ENCODE measurements at places on chromosomes 7 and 10.

DNA sequence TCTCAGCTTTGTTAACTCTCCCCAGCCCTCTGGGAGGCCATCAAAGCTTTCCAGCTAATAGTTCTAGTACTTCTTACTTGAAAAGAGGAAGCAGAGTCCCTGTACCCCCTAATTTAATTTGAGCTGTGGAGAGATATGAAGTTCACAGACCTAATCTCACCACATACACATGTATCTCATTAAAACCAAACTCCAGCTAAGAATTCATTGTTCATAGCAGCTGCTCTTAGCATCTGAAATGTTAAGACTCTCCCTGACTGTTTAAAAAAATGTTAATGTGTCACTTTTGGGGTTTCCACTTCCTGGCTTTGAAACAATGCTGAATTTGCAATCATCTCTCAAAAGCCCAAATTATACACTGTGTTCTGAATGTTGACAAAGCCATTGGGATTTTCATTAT is 16.2 kb upstream of the MRC1 start:
- no peak for DNase-seq

DNA sequence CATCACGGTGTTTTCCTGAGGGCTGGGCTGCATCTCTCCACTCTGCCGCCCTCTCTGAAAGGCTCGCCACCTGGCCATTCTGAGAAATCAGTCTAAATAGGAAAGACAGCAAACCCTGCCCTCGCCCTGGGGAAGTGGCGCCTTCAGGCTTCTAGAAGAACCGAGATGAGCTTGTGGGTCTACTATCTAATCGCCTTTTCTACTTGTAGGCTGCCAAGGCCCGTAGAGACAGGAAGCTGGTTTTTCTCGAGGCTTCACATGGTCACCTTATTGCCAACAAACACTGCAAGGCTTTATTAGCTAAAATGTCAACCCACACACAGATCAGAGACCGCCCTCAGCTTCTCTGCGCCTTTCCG is 21.4 kb downstream of the LAT2 start:
- no peak for DNase-seq

DNA sequence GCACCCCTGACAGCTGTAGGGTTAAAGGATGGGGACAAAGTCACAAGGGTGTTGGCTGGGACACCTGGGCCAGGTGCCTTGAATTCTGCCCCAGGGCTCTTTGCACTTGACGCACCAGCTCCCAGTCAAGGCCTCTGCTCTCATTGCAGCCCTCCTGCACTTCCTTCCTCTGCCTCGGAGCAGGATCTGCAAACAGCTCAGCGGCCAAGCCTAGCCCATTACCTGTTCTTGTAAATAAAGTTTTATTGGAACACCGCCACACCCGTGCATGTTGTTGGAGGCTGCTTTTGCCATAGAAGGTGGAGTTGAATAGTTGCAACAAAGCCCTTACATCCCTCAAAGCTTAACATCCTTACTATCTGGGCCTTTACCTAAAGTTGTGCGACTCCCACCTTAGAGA is 483.8 kb upstream of the FOXK1 start:
- no peak for DNase-seq

GRCh38 chr10:129743738-129744133 is 220.3 kb downstream of the EBF3 start:
- no peak for DNase-seq

GRCh38 chr10:122060250-122060649 is 71.3 kb downstream of the TACC2 start:
- DNase-seq, result peak; percentile 46

- peak; percentile 79 for DNase-seq
Measured at GRCh38 chr7:97179454-97180104, 62.1 kb downstream of the SDHAF3 start.

- DNase-seq, result no peak
Measured at GRCh38 chr7:81165070-81165469, 246.2 kb upstream of the SEMA3C start.

- no peak for DNase-seq
Measured at GRCh38 chr10:107059068-107059804, 105.3 kb downstream of the SORCS1 start.

- DNase-seq, result no peak
Measured at GRCh38 chr10:31646519-31646918, 282.1 kb downstream of the ARHGAP12 start.

- DNase-seq, result no peak
Measured at GRCh38 chr10:11756766-11757315, 14.7 kb downstream of the ECHDC3 start.

DNA sequence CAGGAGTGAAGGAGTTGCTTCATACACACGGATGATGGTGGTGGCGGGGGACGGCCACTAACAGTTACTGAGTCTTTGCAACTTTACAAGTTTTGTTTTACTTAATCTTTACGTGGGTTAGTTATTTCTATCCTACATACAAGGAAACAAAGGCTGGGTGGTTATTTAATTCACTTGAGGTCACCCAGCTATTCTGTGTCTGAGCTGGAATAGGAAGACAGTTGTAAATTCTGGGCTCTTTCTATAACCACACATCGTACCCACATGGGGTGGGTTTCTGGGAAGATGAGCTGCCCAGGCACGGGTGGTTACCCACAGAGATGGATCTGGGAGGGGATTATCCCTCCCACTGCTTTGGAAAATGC is 137.9 kb downstream of the ANLN start:
- DNase-seq, result no peak

DNA sequence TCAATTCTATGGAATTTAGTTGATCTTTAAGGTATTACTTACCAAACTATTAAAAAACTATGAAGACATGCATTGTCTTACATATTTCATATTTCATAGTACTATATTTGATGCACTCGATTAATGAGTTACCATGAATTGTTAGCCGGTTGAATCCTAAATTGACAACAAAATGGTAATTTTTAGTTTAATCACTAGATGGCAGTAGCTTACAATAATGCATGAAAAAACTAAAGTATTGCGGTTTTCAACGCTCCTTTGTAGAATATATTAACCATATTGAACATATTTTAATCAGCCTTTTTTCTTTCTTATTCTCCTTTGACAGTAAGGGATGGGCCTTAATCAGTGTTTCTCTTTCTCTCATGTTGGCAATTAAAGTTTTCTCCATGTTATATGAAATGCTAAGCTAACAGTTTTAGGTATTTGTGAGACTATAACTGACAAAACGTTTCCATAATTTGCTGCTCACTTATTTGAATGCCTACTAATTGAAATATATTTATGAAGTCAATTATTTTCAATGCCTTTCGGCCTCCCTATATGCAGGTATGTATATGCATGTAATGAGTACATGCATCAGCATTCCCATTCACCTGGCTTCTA is 48.5 kb upstream of the ARL4A start:
- DNase-seq, result peak; percentile 64

DNA sequence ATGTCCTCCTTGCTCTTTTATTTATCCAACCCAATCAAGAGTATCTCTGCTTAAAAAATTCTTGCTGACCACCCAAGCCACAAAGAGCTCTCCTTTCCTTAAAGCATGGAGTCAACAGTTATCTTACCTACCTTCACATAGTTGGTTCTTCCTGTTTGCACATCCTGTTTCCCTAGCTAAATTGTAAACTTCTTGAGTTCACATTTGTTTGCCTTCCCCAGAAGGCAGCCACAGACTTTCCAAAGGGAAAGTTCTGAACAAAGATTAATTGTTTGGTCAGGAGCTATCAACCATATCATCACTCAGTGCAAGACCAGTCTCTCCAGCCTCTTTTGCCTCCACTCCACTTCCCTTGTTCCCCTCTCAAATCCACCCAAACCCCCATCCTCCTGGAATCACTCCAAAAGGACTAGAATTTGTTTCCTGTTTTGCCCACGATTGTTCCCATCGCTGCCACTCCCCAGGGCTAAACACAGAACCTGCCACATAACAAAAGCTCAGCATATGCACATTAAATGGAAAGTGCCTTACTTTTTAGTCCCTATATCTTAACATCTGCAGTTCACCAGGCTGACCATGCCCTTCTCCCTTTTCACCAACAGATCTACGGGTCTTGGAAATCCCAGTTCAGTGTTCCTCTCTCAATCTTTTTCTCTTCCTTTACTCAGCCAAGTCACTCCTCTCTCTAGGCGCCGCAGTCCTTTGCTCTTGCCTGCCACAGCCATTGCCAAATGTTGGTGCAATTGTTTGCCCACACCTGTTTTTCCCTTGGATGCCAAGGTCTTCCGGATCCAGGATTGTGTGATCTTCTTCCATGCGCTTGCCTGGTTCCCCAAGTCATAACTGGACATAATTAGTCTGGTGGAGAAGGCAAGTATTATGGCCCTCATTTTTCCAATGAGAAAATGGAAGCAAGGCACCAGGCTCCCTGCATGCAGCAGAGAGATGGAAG is 265.5 kb downstream of the KCNMA1 start:
- no peak for DNase-seq

- peak; percentile 37 for DNase-seq
Measured at GRCh38 chr7:129951226-129952085, 1.3 kb downstream of the UBE2H start.

- DNase-seq, result peak; percentile 35
Measured at GRCh38 chr7:17939211-17939605, 1.1 kb downstream of the SNX13 start.

- DNase-seq, result peak; percentile 46
Measured at GRCh38 chr10:100008142-100008522, 1.6 kb downstream of the DNMBP start.

DNA sequence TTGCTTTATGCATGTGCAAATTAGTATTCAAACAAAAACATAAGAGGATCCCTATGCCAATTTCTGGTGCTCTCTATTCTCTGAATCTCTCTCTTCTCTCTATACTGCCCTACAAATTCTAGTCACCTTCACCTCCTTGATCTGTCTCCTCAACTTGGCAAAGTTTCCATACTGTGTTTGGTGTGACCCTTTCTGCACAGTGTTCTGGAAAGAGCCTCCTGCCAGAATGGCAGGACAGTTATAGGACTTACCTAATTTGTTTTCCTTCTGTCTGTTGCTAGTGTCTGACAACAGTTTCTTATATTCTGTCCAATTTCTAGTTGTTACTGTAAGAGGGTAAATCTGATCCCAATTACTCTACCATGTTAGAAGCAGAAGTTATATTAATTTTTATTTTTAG is 34.3 kb downstream of the MAPK8 start:
- DNase-seq, result no peak

- no peak for DNase-seq
Measured at GRCh38 chr7:80047032-80047431, 87.6 kb upstream of the GNAI1 start.

DNA sequence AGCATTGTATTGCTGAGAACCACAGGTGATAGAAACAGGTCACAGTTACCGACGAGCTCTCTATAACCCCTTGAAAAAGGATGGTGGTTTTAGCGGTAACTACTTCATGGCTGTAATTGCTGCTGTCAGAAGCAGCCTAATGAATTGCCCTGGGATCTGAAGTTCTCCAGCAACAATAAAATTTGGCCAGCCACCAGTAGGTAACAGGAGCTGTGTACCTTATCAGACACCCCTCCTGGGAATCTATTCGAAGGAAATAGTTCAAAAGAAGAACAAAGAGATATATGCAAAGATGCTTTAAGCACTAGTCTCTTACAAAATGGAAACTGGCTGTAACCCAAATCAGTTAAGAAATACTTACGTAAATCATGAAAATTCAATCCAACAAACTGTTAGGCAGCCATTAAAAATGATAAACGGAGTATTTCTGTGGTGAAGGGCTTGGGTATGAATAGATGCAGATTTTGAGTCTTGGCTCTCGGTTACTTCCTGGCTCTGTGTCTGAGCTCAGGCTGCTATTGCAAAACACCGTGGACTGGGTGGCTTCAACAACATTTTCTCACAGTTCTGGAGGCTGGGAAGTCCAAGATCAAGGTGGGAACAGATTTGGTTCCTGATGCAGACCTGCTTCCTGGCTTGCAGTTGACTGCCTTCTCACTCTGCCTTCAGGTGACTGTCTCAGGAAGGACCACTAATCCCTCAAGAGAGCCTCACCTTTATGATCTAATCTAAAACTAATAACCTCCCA is 1.6 kb downstream of the MSRB2 start:
- peak; percentile 64 for DNase-seq

GRCh38 chr10:124052561-124052960 is 40.8 kb downstream of the CHST15 start:
- DNase-seq, result no peak

- DNase-seq, result peak; percentile 74
Measured at GRCh38 chr10:102310361-102311024, 65.2 kb downstream of the GBF1 start.

GRCh38 chr7:1757601-1758000 is 87.5 kb downstream of the ELFN1 start:
- no peak for DNase-seq

DNA sequence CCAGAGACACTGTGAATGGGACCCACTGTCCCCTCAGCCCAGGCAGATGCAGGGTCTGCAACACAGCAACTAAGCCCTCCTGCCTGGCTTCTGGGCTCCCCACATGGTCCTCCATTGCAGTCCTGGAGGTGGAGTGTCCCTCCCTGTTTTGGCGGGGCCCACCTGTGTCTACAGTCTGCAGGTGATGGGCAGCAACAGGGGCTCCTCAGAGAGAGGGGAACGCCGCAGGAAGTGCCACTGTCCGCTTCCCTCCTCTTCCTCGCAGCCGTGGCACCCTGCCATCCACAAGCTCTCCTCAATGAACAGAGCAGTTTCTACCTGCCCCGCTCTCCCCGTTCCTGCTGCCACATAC is 9.3 kb downstream of the CAMK2G start:
- DNase-seq, result no peak

GRCh38 chr10:63210611-63211196 is 77.6 kb downstream of the NRBF2 start:
- peak; percentile 47 for DNase-seq

DNA sequence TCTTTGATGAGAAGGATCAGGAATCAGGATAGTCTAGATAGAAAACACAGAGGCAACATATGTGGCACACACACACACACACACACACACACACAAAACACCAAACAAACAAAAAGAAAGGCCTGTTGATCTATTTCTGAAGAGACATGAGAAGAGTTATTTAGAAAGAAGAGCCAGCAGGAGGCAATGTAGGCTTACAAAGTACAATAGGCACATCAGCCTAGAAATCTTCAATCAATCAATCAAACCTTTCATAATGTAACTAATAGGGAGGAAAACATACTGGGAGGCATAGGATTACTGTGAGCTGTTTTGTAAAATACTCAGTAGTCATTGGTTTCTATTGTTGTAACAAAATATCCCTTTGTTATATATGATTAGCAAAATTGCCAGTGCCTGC is 47.3 kb upstream of the TES start:
- DNase-seq, result no peak

DNA sequence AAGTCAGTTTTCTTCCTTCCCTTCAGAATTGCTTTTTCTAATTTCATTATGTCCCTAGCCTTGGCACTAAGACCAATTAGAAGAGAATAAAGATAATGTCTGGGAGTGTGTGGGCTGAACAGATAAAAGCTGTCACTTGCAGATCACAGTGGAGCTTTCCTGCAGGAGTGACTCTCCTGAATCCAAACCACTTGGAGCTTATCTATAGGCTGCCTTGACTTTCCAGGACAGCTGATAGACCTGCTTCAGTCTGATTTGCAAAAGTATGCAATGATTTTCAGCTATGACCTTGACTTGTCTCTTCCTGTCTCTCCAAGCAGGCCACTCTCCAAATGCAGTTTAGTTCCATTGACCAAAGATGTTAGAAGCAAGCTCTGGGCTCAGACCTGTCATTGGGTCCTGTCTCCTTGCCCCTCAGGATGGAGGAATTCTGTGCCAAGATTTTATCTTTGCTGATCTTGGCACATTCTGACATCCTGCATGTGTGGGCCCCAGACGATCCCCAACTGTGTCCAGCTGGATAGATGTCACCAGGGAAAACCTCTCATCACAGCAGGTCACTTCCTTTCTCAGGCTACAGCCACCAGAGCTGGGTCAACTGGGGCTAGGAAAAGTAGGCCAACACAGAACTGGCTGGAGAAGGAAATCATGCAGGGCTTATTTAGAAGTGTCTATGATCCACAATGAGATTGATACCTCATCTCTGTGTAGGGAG is 120.9 kb upstream of the ZNF438 start:
- peak; percentile 53 for DNase-seq

GRCh38 chr10:79292026-79292766 is 55.1 kb upstream of the PPIF start:
- no peak for DNase-seq

Measured in choroid plexus epithelial cell (primary cell).